ENCODE measurements at places on chromosomes 2 and 18. TPM values are rescaled to one million over a fixed set of nuclear protein-coding genes. Genes with fewer than 3 reads are reported as not detected.

DNA sequence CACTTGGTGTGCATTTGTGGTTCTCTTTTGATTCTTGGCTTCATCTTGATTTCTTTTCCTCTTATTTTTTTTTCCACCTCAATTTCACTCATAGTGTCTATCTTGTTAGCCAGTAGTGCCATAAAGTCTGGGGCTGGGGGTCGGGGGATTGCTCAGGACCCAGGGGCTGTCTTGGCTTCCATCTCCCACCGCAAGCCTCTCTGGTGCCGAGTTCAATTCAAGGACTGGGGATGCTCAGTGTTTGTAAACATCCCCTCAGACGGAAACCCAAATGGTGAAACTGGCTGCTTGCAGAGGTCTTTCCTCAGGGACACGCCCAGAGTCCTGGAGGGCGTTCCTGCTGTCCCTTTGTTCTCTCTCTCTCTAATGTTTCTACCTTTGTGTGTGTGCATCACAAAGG is 173.3 kb downstream of the TWIST2 start:
- H3K27ac ChIP-seq: no peak overlapping the region
- H3K4me3 ChIP-seq: no peak overlapping the region

DNA sequence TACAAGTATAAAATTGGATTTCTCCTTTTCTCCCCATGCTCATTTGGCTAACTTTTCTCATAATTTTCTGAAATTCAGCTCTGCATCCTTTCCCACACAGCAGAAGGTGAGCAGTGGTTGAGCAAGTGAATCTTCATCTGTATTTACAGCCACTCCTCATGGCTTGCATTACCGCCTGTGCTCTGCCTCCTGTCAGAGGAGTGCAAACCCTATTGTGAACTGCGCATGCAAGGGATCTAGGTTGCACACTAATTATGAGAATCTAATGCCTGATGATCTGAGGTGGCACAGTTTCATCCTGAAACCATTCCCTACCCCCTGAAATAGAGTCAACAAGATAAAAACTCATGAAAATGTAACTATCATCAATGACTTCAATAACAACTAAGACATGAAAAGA is 20.0 kb downstream of the ME2 start:
- H3K27ac ChIP-seq: no peak overlapping the region
- H3K36me3 ChIP-seq: peaks cover 33% of the 10 kb centered on the region
- no peaks in the 10 kb centered on the region for H3K27me3 ChIP-seq
- H3K4me1 ChIP-seq: no peaks in the 10 kb centered on the region
- H3K4me3 ChIP-seq: no peak overlapping the region

- no peak overlapping the region for H3K27ac ChIP-seq
- H3K27me3 ChIP-seq: no peaks in the 10 kb centered on the region
- peaks cover 8% of the 10 kb centered on the region for H3K4me1 ChIP-seq
- peaks cover 7% of the 10 kb centered on the region for H3K36me3 ChIP-seq
- no peak for DNase-seq
These were observed 63.5 kb downstream of the TBC1D8 start for GRCh38 chr2:101087638-101088037.

Gene AQP12B
- 0.10 TPM for total RNA-seq

Gene MTCL1
- 48.7 TPM for total RNA-seq

Gene IMPA2
- total RNA-seq: 53.6 TPM

Gene CCDC88A
- total RNA-seq: 70.6 TPM

Gene SP9
- 0.56 TPM for total RNA-seq

DNA sequence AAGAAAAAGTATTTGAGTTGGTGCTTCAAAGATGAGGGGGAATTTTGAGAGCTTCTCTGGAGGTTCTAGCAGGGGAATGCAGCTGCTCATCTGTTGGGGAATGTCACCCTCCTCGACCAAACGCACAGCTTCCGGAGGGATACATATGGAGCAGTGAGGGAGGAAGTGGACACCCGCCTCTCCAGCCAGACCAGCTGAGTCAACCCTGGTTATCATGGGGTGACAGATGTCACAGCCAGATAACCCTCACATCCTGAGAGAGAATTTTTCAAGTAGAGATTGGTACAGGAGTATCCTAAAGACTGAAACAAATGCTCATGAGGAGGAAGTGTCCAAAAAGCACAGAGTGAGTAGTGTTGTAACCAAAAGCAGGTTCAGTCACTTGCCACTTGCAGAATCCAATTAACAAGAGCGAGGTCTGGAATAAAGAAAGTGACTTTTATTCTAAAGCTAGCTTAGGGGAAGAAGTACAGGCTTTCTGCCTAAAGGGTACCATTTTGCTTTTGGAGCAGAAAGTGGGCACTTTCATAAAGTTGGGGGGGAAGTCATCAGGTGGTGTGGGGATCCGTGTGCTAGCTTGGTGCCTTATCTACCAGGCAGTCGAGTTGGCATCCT is 395.2 kb downstream of the RAD51AP2 start:
- H3K27ac ChIP-seq: no peak overlapping the region
- no peak overlapping the region for H3K4me3 ChIP-seq
- no peaks in the 10 kb centered on the region for H3K4me1 ChIP-seq
- no peaks in the 10 kb centered on the region for H3K36me3 ChIP-seq
- DNase-seq: no peak
